Stimulated activated CD4-positive, alpha-beta T cell treated with anti-CD3 and anti-CD28 coated beads, Interleukin-4, amount 100 ng/mL, for 48 hours (primary cell): ENCODE measurements at places on chromosomes 7 and 10.

DNA sequence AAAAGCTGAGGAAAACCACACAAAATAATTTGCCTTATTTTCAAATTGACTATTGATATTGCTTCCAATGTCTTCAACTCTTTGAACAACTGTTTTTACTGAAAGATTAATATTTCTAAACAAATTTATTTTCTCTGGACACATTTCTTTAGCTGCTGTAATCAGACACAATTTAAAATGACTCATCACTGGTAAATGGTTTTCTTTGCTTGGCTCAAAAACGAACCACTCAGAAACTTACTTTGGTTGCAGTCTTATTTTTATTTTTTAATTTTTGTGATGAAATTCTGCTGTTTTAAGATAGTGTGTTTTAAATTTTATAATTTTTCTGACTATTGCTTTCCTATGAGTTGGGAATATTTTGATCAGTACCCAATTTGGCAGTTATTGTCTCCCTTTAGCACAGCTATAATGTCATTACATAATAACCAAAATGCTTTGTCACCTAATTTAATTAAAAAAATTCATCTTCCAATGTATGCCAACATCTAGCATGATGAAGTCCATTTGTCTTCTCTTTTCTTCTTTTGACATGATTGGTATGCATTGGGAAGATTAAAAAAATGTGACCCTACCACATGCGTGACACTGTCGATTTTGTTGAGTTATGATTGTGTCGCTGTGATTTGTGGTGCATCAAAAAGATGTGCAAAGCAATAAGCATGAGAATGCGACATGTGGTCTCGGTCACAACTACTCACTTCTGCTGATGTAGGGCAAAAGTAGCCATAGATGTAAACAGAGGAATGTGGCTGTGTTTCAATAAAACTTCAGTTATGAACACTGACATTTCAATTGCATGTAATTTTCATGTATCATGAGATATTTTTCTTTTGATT lies 222.3 kb downstream of the SUGCT start:
- DNase-seq: no peak

DNA sequence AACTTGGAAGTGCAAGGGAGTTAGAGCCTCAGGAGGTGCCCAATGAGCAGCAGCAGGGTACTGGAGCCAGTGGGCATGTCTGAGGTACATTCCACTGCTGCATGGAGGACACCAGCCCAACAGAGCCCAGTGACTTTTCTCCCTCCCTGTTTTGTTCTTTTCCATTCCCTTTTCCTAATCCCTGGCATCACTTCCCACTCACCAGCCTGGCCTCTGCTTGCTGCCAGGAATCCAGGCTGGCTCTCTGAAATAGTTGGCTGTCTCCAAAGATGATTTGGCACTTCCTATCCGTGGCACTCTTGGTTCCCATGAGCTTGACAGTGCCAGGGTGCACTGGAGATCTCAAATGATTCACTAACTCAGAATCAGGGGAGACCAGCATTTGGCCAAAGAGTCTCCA lies 97.7 kb upstream of the ZPBP start:
- no peak for DNase-seq

DNA sequence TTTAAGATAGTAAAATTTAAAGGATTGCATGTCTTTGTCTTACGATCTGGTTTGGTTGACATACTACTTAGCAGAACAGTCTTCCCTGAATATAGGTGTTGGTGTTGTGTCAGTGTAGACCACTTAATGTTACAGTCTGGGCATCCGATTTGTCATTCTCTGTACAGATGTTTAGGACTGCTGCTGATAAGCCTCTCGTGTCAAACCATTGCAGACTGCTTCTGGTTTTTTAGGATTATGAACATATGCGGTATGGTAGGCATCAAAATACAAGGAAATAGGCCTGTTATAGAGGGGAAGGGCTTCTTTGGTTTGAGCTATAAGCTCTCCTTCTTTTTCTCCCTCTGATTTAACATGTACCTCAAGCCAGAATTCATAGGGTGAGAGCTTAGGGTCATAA lies 7.4 kb downstream of the CYP3A43 start:
- DNase-seq: no peak

DNA sequence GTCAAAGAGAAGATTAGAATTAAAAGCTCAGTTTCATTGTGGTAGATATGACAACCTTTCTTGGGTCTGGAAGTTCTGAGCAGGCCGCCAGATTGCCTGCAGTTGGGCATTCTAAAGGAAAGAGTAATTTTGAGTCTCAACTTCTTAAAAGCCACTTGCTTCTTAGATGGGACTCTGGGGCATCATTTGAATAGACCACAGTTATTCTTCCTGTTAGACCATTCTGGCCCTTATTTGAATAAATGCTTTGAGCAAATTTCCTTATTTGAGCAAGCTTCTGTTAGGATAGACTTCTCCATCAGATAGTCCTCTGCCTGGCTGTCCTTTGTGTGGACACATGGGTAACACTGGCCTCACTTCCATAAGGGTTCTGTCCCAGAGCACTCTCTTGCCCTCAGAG lies 40.2 kb downstream of the SND1 start:
- no peak for DNase-seq

- DNase-seq: no peak
Measured at GRCh38 chr7:3146571-3147226, 103.0 kb upstream of the CARD11 start.

- DNase-seq: no peak
Measured at GRCh38 chr7:69246758-69247157, 351.5 kb upstream of the AUTS2 start.

- no peak for DNase-seq
Measured at GRCh38 chr7:158774952-158775351, 54.4 kb downstream of the ESYT2 start.

DNA sequence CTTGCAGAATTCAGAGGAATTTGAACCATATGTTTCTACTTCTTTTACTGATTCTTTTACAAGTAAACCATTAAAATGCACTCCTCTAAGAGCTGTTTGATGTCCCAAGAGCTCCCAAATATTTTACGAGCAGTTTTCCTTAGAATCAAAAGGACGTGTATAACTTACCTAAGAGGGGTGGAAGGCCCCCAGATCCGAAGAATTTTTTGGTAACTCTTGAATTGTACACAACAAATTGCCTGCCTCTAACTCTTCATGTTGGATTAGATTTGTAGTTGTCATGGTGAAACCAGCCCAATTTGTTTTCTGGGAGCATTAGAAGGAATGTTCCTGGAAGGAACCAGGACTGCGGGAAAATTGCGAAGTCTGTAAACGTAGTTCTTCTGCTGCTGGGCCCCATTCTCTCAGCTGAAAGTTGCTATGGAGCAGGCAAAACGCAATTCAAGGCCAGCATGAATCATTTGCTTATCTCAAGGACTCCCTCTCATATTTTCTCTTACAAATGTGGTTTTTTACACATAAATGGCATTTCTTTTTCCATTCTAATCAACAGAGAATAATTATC lies 124.8 kb upstream of the TMEM72 start:
- DNase-seq: no peak

- DNase-seq: no peak
Measured at GRCh38 chr10:35565602-35566081, 39.5 kb upstream of the GJD4 start.

- no peak for DNase-seq
Measured at GRCh38 chr10:70840836-70841235, 25.1 kb downstream of the SGPL1 start.

DNA sequence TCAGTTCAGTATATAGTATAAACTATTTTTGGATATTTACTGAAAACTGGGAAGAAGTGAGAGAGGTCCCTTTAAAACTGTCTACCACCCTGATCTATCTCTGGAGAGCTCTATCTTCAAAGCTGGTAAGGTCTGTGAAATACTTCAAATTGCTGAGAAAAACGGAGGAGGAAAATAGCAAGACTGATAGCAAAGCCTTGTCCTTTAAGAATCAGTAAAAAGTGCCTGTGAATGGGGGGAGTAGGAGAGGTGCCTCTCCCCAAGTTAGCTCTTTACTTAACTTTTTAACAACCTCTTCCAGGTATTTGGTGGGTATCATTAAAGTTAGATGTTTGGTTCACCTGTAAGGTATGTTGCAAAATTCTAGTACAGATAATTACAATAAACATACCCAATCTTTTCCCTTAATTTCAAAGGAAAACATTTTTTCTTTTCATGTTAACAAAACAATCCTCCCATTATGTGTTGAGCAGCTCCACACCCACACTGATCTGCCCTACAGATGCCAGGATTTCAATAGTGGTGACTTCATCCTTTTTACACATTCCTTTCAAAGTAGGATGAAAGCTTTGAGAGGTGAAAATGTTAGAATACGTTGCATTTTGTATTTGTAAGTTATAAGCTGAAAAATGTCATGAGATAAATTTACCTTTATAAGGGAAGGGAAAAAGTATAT lies 149.2 kb downstream of the CRPPA start:
- DNase-seq: no peak

GRCh38 chr10:17510242-17510908 lies 56.0 kb upstream of the ST8SIA6 start:
- no peak for DNase-seq

DNA sequence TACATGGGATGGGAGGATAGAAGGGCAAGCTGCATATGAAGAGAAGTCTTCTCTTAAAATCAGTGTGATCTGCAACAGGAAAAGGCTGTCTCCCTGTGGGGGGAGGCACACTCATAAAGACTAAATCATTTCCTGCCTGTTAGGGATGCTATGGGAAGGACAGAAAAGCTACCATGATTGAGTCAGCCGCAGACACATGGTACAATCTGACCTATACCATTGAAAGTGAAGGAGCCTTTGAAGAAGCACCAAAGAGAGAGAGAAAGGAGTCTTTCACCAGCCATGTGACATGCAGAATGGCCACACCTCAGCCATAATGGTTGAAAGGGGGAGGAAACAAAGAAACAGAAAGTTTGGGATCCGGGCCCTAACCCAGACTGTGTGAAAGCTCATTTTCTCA lies 29.1 kb downstream of the NUDCD3 start:
- DNase-seq: no peak

GRCh38 chr7:47792521-47793121 lies 155.6 kb downstream of the PKD1L1 start:
- no peak for DNase-seq

DNA sequence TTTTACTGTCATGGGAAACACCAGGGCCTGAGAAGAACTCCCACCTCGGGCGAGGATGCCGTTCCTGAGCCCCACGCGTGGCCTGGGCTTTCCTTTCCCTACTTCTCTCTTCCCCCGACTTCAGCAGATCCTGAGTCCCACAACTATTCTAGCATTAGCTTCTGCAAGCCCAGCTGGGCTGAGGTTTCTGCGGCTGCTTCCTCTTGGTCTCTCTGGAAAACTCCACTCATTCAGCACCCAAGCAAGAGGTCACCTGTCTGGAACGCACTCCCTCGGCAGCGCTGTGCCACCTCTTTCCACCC lies 761 bp upstream of the DOCK1 start:
- DNase-seq: no peak

GRCh38 chr10:98971464-98971863 lies 264.2 kb downstream of the HPSE2 start:
- no peak for DNase-seq

DNA sequence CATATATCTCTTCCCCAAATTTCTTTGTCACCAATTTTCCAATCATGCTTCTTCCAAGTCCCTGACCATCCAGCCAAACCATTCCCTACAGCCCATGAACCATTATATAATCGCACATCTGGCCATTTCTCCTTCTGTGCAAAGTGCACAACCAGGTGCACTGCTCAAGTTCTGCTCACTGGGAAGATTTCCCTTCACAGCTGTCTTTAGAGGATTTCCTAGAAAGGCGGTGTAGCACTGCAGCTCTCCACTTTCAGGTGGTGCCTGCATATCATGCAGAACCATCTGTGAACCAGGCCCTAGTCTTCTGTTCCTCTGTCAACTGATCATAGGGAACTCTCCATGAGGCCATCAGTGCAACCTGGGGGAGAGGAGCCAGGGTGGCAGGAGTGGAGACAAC lies 95.0 kb upstream of the CABCOCO1 start:
- no peak for DNase-seq

DNA sequence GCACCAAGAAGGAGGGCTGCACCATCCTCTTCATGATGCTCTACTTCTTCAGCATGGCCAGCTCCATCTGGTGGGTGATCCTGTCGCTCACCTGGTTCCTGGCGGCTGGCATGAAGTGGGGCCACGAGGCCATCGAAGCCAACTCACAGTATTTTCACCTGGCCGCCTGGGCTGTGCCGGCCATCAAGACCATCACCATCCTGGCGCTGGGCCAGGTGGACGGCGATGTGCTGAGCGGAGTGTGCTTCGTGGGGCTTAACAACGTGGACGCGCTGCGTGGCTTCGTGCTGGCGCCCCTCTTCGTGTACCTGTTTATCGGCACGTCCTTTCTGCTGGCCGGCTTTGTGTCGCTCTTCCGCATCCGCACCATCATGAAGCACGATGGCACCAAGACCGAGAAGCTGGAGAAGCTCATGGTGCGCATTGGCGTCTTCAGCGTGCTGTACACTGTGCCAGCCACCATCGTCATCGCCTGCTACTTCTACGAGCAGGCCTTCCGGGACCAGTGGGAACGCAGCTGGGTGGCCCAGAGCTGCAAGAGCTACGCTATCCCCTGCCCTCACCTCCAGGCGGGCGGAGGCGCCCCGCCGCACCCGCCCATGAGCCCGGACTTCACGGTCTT lies 1.9 kb downstream of the FZD1 start:
- DNase-seq: no peak

DNA sequence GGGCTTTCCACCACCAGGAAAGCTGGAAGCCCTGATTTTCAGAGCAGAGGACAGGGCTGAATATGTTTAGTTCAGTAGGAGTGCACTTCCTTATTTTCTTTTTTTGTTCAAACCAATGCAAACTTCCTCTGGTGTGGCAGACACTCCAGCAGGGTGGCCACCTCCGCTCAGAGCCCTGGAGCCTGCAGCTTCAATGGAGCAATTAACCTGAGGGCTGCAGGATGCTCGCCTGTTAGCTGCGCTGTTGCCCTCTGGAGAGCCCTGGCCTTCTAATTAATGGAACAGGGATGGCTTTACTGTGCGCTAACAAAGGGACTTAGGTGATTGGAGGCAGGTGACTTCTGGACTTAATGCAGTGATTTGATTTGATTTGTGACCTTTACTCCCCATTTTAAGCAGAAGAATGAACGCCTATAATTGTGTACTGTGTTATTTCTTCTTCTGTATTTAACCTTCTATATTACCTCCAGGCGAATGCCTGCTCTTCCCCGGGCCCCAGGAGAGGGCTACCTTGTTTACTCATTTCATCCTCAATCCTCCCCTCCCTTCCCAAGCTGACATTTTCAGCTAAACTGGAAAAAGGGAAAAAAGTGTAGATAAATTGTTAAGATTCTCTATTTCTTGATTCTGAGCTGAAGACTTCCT lies 123.0 kb upstream of the CTBP2 start:
- no peak for DNase-seq

GRCh38 chr7:125061776-125062397 lies 132.3 kb upstream of the POT1 start:
- DNase-seq: no peak

GRCh38 chr10:74150990-74151878 lies at the start of gene ADK:
Gene ADK (plus strand): TSS chr10:74151221. CDS start chr10:74151279, 58 bp downstream.
- DNase-seq: peak; percentile 100

DNA sequence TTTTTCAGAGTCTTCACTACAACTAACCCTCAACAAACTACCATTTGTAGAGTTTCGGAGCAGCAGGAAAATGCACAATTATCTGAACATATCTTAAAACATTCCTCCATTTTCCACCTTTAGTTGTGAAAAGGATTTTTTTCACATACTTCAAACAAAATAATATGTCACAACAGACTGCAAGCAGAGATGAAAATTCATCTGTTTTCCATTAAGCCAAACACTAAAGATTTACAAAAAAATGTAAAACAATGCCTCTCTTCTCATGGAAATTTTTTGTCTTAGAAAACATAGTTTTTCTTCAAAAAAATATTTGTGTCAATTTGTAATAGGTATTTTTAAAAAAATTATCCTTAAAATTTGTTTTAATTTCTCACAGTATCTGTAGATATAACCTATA lies 98.9 kb downstream of the ARHGAP12 start:
- no peak for DNase-seq

GRCh38 chr7:82105463-82105862 lies 335.6 kb upstream of the HGF start:
- DNase-seq: no peak
